Stimulated activated CD4-positive, alpha-beta T cell treated with anti-CD3 and anti-CD28 coated beads, Interleukin-4, amount 100 ng/mL, for 24 hours (primary cell): ENCODE measurements at places on chromosomes 5 and 9.

DNA sequence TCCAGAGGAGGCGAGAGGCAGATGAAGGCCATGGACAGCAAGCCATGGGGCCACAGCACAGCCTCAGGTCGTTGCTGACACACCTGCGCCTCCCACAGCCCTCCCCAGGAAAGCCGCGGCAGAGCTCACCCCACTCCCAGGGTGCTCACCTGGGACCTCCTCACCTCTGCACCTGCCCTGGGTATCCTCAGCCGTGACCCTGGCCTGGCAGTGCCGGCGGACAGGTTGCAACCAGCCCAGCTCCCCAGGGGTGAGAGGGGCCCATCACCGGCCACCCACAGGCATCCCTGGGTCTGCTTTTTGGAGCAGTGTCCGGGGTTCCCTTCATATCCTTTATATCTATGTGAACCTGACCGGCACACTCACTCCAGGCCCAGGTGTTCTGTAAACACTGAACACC lies 30.4 kb upstream of the FCN1 start:
- DNase-seq, result no peak

DNA sequence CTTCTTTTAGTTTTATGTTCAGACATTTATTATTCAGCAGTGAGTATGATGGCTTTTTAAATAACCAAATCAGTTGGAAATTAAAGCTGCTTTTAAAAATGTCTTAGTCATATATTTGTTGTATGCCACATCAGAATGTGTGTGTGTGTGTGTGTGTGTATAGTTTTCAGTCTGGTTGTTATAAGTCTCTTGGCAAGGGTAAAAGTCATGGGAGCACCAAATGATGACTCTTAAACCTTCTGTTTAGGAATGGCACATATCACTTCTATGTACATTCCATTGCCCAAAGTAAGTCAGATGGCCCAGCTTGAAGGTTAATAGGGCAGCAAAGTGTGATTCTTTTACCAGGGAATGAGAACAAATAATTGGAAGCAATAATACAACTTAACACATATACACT lies 135.9 kb downstream of the RNF180 start:
- DNase-seq, result no peak

DNA sequence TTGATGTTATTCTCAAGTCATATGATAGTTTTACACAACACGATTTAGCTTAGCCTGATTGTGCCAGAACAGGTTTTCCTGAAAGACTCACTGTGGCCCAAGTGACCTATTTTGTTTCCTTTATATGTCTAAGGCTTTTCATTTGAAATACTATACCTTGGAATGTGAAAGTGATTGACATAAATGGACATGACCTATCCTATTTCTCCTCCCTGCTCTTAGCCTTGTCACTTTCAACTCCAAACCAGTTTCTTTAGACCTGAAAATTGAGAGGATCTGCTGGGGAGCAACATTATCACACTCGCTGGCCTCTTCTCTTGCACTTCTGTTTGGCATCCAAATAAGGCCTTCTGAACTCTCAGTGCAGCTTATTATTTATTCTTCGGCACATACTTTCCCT lies 496.8 kb downstream of the MAT2B start:
- no peak for DNase-seq

GRCh38 chr5:112270299-112271293 lies 148.5 kb downstream of the EPB41L4A start:
- DNase-seq, result no peak

- DNase-seq, result no peak
These were observed 9.2 kb upstream of the SHROOM1 start for GRCh38 chr5:132839426-132840301.

GRCh38 chr9:17116400-17116837 lies 18.4 kb upstream of the CNTLN start:
- DNase-seq, result no peak

- no peak for DNase-seq
These were observed 18.4 kb downstream of the MSANTD3 start for GRCh38 chr9:100445161-100445902.
